ENCODE measurements at places on chromosomes 16 and 17.
A peak's percentile ranks its signal among the peaks of the same experiment; 100 is the strongest.

DNA sequence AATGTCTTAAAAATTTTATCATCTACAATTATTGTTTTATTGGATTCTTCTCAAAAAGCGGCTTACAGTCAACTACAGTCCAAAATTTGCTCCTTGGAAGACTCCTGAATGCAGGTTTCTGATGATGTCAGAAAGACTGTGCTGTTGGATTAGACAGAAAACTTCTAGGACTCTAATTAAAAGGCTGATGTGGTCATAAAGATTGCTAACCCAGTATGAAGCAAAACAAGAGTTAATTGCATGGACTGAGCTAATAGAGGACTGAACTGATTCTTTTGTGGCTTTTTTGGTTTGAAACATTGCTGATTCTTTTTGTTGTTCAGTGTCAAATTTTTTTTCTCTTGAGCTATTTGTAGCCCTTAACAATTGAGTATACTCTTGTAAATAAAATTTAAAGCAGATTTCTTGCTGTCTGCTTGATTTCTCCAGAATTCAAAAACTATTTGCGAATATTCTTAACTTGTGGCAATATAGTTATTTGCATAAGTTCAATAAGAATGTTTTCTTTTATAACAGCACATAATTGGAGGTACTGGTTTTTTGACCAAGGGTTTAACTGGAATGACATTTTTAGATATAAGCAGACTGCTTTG, 33.1 kb upstream of the LCMT1 start:
- H3K27me3 ChIP-seq: no peaks in the 10 kb centered on the region
- no peak overlapping the region for H3K4me3 ChIP-seq
- H3K27ac ChIP-seq: no peak overlapping the region

DNA sequence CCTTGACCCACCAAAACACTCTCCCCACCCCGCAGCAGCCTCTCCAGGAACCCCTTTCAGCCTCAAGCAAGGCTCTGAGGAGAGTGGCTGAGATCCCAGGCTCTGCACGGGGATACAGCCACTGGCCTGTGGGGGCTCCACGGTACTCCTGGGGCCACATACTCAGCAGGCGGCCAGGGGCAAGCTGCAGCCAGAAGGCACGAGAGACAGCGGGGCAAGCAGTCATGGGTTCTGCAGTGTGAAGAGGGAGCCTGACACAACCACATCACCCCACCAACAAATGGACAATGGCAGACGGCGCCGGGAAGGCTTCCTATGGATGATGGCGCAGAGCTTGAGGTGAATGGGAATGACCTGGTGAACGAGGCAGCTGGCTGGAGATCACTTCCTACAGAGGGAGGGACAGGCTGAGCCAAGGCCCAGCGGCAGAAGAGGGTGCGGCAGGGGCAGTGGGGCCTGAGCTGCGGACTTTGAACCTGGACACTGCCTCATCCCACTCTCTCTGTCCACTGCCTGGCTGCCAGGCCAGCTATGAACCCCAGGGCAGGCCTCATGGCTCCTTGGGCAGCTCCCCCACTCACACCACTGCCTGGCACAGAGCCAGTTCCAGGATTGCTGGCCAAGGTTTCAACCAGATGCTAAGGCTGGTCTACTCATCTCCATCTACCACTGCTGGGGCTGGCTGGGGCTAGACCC, 10.8 kb upstream of the BCAR1 start:
- no peak overlapping the region for H3K27ac ChIP-seq
- no peaks in the 10 kb centered on the region for H3K36me3 ChIP-seq
- peaks cover 4% of the 10 kb centered on the region for H3K4me1 ChIP-seq
- H3K27me3 ChIP-seq: peaks cover 41% of the 10 kb centered on the region

- no peak overlapping the region for H3K4me3 ChIP-seq
- H3K27ac ChIP-seq: no peak overlapping the region
- no peaks in the 10 kb centered on the region for H3K27me3 ChIP-seq
- peaks cover 11% of the 10 kb centered on the region for H3K4me1 ChIP-seq
- no peak for DNase-seq
Measured at GRCh38 chr16:17252064-17252463, 218.7 kb downstream of the XYLT1 start.

DNA sequence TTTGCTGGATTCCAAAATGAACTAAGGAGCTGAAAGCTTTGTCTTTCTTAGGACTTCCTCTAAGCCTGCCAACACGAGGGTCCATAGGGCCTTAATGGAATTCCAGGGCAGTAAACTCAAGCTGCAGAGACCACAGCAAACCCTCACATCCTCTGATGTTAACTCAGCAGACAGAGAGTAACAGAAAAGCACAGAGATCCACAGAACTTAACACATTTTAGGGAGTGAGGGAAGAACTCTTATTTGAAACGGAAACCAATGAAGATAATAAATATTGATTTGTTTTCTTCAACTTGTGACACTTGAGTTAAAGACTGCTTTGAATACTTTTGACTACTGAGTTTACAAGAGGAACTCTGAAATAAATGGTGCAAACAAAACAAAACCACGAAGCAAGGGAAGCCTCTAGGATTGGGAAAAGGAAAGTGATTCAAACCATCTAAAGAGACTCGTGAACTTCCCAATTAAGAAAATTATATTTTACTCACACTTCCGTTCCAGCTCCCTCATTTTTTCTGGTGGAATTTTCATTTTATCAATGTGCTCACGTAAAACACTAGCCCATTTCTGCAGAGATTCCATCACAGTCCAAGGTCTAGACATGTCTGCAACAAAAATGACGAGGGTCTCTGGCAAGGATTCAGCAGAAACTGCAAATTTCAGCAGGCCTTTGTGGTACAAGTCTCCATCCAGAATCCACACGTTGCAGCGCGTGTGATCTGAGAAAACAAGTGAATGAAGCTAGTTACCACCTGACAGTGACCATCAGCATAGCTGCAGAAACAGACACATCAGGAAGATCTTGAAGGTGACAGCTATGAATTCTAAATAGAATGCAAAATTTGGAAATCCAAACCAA, 9.2 kb downstream of the DYNC1LI2 start:
- no peaks in the 10 kb centered on the region for H3K27me3 ChIP-seq
- peak overlapping the region; percentile 14 for H3K27ac ChIP-seq
- H3K4me3 ChIP-seq: no peak overlapping the region
- DNase-seq: no peak
- H3K4me1 ChIP-seq: peaks cover 28% of the 10 kb centered on the region
- peaks cover 7% of the 10 kb centered on the region for H3K36me3 ChIP-seq

- H3K36me3 ChIP-seq: no peaks in the 10 kb centered on the region
- H3K4me1 ChIP-seq: peaks cover 12% of the 10 kb centered on the region
- no peak for DNase-seq
- H3K27me3 ChIP-seq: no peaks in the 10 kb centered on the region
Measured at GRCh38 chr16:89600427-89600826, 13.0 kb upstream of the DPEP1 start.

GRCh38 chr17:9935408-9935807, 30.3 kb upstream of the RCVRN start:
- H3K4me3 ChIP-seq: no peak overlapping the region
- no peaks in the 10 kb centered on the region for H3K27me3 ChIP-seq
- DNase-seq: no peak
- no peaks in the 10 kb centered on the region for H3K4me1 ChIP-seq
- H3K27ac ChIP-seq: no peak overlapping the region
- H3K36me3 ChIP-seq: no peaks in the 10 kb centered on the region

- no peak overlapping the region for H3K27ac ChIP-seq
- H3K4me1 ChIP-seq: no peaks in the 10 kb centered on the region
- no peak overlapping the region for H3K4me3 ChIP-seq
- H3K27me3 ChIP-seq: peaks cover 11% of the 10 kb centered on the region
- DNase-seq: no peak
Measured at GRCh38 chr16:86768999-86769398, 190.7 kb downstream of the FOXL1 start.

DNA sequence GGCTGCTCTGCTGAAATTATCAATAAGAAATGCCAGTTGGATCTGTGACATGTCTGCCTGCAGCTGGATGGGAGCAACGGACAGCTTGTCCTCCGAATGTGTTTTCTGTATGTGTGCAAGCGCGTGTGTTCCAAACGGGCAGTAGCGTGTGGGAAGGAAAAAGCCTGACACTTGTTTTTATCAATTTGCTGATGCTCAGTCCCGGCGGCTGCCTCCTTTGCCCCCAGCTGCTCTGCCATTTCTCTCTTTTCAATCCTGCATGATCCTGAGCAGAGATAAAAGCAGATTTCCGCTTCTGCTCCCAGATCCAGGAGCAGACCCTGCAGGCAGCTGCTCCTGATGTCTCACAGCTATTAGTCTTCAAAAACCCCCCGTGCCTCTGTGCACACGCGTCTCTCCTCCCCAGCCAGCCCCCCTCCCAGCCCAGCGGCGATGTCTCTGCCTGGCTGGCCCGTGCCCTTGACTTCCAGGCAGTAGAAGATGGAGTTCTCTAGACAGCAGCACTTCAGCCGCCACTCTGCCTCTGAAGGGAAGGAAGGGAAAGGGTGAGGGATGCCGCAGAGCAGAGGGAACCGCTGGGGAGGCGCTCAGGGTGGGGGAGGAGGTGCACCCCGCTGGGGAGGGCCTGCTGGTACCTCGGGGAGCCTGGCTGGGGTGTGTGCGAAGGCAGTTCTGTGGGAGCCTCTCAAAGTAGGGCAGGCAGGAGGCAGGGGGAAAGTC, 4.1 kb downstream of the PRCD start:
- H3K4me1 ChIP-seq: no peaks in the 10 kb centered on the region
- no peak for DNase-seq
- H3K36me3 ChIP-seq: no peaks in the 10 kb centered on the region
- H3K4me3 ChIP-seq: no peak overlapping the region
- peaks cover 29% of the 10 kb centered on the region for H3K27me3 ChIP-seq

DNA sequence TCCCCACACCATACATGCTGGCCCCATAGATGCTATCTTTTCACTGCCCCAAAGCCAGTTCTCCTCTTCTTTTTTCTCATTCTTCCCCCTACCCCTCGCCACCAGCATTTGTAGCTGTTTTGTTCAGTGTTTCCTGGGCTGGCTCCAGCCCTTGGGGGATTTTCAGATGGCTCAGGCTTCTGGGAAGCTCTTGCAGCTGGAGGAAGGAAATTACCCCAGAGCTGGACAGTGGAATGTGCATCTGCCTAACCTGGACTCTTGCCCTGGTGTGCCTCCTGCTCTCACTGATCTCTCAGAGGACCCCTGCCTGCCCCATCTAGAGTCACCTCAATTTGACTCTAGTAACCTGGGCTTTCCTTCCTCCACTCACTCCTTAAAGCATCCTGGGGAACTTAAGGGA, 82.8 kb downstream of the MYH13 start:
- no peak overlapping the region for H3K4me3 ChIP-seq
- no peak overlapping the region for H3K27ac ChIP-seq
- no peaks in the 10 kb centered on the region for H3K4me1 ChIP-seq
- H3K36me3 ChIP-seq: no peaks in the 10 kb centered on the region
- no peak for DNase-seq
- peaks cover 50% of the 10 kb centered on the region for H3K27me3 ChIP-seq

GRCh38 chr16:64830653-64831052, 291.2 kb downstream of the CDH11 start:
- no peak overlapping the region for H3K4me3 ChIP-seq
- no peak overlapping the region for H3K27ac ChIP-seq
- DNase-seq: no peak
- no peaks in the 10 kb centered on the region for H3K27me3 ChIP-seq

DNA sequence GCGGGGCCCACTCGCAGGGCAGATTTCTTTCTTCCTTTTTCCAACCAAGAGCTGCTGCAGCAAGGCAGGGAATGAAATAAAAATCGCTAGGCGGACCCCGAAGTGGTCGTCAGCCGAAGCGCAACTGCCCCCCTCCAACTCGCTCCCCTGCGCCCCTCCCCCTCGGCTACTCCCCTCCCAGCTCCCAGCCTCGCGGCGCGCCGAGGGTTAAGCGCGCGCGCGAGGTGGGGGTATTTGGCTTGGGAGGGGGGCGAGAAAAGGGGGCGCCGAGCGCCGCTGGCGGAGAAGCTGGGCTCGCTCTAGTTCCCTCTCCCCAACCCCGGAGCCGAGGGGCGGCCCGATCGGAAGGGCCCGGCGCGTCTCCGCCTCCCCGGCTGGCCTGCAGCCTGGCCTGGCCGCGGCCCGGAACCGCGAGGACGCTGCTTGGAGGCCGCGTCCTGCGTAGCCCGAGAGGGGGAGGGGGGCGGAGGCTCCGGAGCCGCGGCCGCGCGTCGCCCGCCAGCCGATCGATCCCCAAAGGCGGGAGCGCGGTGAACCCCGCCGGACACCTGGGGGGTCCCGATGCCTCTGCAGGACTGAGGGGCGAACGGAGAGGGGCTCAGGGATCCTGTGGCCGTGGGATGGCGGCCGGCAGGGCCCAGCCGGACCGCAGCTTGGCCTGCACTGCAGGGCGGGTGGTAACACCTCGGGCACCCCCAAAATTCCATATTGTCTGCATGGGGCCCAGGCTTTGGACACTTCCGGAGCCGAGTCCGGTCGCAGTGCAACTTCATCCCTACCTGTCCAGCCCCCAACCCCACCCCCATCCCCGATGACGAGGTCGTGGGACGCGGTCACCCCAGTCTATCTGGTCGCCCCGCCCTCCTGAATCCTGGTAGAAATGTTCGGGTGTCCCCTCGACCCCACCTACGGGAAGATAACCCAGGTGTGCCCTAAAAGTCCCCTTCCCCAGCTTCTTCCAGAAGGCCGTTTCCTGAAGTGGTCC, 4.9 kb upstream of the CBX4 start:
- no peak overlapping the region for H3K27ac ChIP-seq
- H3K4me1 ChIP-seq: peaks cover 24% of the 10 kb centered on the region
- DNase-seq: no peak
- peaks cover 29% of the 10 kb centered on the region for H3K27me3 ChIP-seq
- H3K36me3 ChIP-seq: no peaks in the 10 kb centered on the region
- H3K4me3 ChIP-seq: peak overlapping the region; percentile 81

- no peak overlapping the region for H3K27ac ChIP-seq
- no peaks in the 10 kb centered on the region for H3K4me1 ChIP-seq
- H3K4me3 ChIP-seq: no peak overlapping the region
Measured at GRCh38 chr17:7416323-7416722, 3.8 kb upstream of the SPEM1 start.

- H3K4me3 ChIP-seq: no peak overlapping the region
- no peak overlapping the region for H3K27ac ChIP-seq
- H3K27me3 ChIP-seq: no peaks in the 10 kb centered on the region
- H3K4me1 ChIP-seq: no peaks in the 10 kb centered on the region
Measured at GRCh38 chr17:13560935-13561334, 40.8 kb downstream of the HS3ST3A1 start.

GRCh38 chr17:45292696-45293412, 24.0 kb downstream of the MAP3K14 start:
- peaks cover 6% of the 10 kb centered on the region for H3K36me3 ChIP-seq
- H3K27ac ChIP-seq: peak overlapping the region; percentile 84
- H3K27me3 ChIP-seq: no peaks in the 10 kb centered on the region
- DNase-seq: no peak
- H3K4me1 ChIP-seq: peaks cover 62% of the 10 kb centered on the region
- no peak overlapping the region for H3K4me3 ChIP-seq

- H3K4me3 ChIP-seq: peak overlapping the region; percentile 82
- DNase-seq: peak; percentile 44
- peak overlapping the region; percentile 25 for H3K27ac ChIP-seq
- peaks cover 79% of the 10 kb centered on the region for H3K4me1 ChIP-seq
- peaks cover 1% of the 10 kb centered on the region for H3K36me3 ChIP-seq
Measured at GRCh38 chr17:27546624-27547300, 84.2 kb upstream of the LGALS9 start.

- H3K27me3 ChIP-seq: no peaks in the 10 kb centered on the region
- H3K27ac ChIP-seq: peak overlapping the region; percentile 97
- H3K4me1 ChIP-seq: peaks cover 68% of the 10 kb centered on the region
- peak overlapping the region; percentile 92 for H3K4me3 ChIP-seq
Measured at GRCh38 chr17:46190763-46191162, 2.5 kb downstream of the KANSL1 start.
